Ureter (tissue), 1 donor: ENCODE measurements at places on chromosomes 13 and 19. TPM values are rescaled to one million over a fixed set of nuclear protein-coding genes. Genes with fewer than 3 reads are reported as not detected.

DNA sequence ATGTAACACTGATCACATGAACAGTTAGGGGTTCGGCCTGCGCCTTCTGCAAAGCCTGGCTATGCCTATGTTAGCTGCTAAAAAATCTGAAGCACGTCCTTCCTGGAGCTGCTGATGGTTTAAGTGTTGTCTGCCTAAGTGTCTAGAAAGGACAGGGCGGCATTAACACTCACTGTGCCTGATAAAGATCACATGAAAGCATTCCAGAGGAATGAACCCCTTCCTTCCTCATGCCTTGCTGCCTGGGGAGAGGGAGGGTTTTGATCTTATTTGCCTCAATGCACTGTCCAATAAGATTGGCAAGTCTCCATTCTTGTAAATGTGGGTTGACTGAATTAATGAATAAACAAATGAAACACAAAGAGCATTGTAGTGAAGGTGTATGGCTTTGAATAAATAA lies 5.2 kb downstream of the DOCK9 start:
- no peak for DNase-seq

DNA sequence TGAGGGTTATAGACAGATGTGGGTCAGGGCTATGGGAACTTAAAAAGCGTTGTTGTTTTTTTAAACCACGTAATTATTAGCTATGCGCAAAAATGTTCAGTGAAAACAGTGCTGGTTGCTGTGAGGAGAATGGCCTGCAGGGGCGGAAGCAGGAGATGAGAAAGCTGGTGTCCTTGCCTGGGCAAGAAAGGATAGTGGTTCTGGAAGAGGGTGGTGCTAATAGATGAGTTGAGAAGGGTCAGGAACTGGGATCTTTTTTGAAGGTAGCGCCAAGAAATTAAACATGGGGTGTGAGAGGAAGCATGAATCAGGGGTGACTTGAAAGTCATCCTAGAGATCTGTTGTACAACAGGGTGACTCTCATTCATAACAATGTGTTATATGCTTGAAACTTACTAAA lies 4.8 kb upstream of the SMG9 start:
- no peak for DNase-seq

GRCh38 chr13:112741185-112741755 lies 51.4 kb downstream of the ATP11A start:
- no peak for DNase-seq

GRCh38 chr19:30630289-30631032 lies 258.3 kb downstream of the ZNF536 start:
- peak; percentile 59 for DNase-seq

DNA sequence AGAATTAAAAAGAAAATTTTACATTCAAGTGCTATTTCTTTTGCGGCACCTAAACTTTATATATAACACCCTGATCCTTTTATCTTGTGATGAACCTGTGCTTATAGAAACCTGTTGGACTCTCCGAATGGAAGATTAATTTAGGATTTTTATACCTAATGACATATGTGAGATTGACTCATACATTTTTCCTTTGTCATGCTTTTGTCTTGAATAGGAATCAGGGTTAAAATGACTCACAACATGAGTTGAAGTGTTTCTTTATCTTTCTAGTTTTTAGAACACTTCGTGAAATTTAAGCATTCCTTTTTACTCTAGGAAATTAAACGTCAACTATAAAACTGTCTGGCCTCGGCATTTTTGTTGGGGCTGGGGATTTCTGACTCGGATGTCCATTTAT lies 378.9 kb downstream of the PCDH20 start:
- DNase-seq: no peak

CCDC9 gene
- 37.2 TPM for total RNA-seq

KLK15 gene
- not detected for total RNA-seq

TPTE2 gene
- total RNA-seq: 0.44 TPM

ZNF723 gene
- not detected for total RNA-seq
